ENCODE measurements at places on chromosomes 7 and 10.

- DNase-seq, result no peak
Observed at GRCh38 chr10:28400176-28400575, 97.3 kb upstream of the MPP7 start.

DNA sequence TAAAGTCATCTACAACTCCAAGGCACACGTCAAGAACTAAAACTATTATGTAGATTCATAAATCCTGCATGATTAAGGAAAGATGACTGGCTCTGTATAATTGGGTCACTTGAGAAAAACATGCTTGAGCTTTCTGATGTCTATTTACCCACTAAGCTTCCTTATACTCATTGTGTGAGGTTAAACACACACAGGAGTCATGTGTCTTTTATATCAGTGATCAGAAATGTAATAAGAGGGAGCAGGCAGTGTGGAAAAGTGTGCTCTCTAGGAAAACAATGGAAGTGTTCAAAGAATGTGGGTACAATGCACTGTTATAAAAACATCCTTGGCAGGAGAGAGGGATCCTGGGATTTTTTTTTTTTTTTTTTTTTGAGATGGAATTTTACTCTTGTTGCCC lies 108.6 kb upstream of the ARID5B start:
- DNase-seq, result no peak

GRCh38 chr7:24786306-24786705 lies 29.0 kb upstream of the GSDME start:
- DNase-seq, result no peak

- no peak for DNase-seq
Observed at GRCh38 chr7:22653951-22654350, 73.0 kb upstream of the IL6 start.

- no peak for DNase-seq
Observed at GRCh38 chr7:6614953-6615722, at the start of gene ZNF853. ZNF853 (plus strand) TSS chr7:6615610; CDS start chr7:6616175, 565 bp downstream.

- peak; percentile 48 for DNase-seq
Observed at GRCh38 chr7:42233695-42234331, 3.2 kb downstream of the GLI3 start.

- DNase-seq, result no peak
Observed at GRCh38 chr7:121392277-121393004, 3.7 kb downstream of the FAM3C start.

GRCh38 chr7:116226664-116227063 lies 16.3 kb downstream of the TES start:
- peak; percentile 23 for DNase-seq

DNA sequence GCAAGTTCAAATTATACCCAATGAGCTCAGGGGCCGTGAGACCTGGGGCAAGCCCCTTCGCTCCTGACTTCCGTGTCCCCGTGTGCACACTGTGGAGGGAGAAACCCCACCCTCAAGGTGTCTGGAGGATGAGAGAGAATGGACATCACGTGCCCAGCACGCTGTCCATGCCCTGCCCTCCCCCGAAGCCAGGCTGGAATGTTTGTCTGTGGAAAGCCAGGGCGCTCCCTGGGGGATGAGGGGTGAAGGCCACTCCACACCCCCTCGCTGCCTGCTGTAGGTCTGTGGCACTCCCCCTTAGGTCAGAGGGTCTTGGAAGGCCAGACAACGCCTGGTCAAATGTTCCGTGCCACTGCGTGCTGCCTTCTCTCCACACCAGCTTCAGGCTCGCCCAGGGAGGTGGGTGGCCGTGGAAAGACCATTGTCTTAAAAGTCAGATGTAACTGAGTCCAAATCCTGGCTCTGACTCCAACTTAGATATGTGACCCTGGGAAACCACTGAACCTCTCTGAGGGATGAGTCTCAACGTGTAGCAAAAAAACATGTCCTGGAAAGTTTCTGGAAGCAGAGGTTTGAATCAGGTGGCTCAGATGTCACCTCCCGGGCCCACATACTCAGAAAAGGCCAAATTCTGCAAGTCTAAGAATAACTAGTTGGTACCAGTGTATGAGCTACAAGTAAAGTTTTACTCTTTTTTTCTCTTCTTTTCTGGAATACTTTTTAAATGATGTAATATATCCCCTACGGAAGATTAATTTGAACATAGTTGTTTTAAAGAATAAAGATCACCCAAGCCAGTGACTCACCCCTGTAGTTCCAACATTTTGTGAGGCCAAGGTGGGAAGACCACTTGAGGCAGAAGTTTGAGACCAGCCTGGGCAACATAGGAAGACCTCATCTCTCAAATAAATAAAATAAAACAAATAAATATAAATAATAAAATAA lies 24.9 kb downstream of the RCC1L start:
- no peak for DNase-seq

GRCh38 chr10:131775433-131775832 lies 125.4 kb upstream of the PPP2R2D start:
- DNase-seq, result no peak

- no peak for DNase-seq
Observed at GRCh38 chr7:10930551-10930950, 43.1 kb upstream of the PHF14 start.
